ENCODE measurements at places on chromosomes 4 and X.
A peak's percentile ranks its signal among the peaks of the same experiment; 100 is the strongest.

DNA sequence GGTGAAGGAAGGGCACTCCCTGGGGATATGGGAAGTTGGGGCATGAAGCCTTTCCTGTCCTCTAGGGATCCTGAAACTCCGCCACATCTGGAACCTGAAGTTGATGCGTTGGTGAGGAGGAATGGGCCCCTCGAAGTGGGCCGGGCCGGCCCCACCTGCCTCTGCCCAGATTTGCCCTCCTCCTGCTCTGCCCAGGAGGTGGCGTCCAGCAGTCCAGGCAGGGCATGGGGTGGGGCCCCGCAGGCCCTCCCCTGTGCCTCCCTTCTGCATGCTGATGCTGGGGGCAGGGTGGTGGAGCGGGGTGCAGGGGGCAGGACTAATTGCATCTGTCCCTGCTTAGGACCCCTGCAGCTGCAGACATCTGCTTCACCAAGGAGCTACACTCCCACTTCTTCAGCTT, 1.8 kb downstream of the TAFAZZIN start:
- no peak for DNase-seq

GRCh38 chr4:53376900-53377299, 541 bp upstream of the FIP1L1 start:
- no peak for DNase-seq

GRCh38 chrX:15336023-15336413, 695 bp upstream of the PIGA start:
- DNase-seq: no peak

DNA sequence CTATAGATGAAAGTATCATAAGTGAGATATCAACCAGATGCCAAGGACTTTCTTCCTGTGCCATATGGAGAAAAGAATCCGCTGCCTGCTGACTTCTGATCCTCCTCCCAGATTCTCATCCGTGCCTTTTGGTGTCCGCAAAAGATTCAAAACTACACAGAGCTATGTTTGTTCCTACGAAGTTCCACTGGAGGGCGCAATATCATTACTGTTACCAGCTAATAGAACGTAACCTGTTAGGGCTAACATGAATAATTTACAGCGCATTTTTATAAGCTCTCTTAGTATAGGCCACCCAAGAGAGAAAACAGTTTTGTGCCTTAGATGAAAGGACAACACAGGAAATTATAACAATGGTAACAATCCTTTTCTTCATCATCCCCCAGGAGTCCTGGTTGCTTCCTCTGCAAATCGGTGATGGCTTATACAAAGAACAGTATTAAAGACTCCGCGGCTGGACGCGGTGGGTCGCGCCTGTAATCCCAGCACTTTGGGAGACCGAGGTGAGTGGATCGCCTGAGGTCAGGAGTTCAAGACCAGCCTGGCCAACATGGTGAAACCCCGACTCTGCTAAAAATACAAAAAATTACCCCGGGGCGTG, 22.8 kb upstream of the CENPVL3 start:
- peak; percentile 13 for DNase-seq

DNA sequence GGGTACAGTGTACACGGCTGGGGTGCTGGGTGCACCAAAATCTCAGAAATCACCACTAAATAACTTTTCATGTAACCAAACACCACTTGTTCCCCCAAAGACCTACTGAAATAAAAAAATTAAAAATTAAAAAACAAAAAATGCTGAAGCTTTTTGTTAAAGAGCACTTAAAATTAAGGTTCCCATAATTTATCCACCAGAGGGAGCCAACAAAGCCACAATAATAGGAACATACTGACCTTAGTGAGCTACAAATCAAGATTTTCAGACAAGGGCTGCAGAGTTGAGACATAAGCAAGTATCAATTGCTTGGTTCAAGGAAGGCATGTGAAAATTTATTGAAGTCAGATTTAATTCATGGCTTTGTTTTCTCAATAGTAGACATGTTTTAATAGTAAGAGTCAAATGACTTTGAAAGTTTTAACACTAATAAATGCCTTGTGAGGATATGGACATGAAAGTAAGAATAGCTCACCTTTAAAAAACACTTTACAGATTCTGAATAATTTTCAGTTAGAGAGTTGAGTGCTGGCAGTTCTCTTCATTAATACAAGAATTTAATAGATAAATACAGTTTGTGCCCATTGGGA, 43.0 kb upstream of the SCOC start:
- peak; percentile 30 for DNase-seq

- DNase-seq: no peak
Measured at GRCh38 chrX:78725287-78725686, 22.2 kb upstream of the LPAR4 start.

- DNase-seq: no peak
Measured at GRCh38 chr4:70925418-70925817, 23.2 kb downstream of the MOB1B start.

DNA sequence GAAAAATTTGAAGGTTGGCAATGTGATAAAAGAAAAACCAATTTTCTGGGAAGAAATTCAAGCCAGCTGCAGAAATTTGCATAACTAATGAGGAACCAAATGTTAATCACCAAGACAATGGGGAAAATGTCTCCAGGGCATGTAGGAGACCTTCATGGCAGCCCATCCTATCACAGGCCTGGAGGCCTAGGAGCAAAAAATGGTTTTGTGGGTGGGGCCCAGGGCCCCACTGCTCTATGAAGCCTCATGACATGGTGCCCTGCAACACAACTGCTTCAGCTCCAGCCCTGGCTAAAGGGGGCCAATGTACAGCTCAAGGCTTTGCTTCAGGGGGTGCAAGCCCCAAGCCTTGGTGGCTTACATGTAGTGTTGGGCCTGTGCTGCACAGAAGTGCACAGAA, 184.0 kb downstream of the TBCK start:
- DNase-seq: no peak

DNA sequence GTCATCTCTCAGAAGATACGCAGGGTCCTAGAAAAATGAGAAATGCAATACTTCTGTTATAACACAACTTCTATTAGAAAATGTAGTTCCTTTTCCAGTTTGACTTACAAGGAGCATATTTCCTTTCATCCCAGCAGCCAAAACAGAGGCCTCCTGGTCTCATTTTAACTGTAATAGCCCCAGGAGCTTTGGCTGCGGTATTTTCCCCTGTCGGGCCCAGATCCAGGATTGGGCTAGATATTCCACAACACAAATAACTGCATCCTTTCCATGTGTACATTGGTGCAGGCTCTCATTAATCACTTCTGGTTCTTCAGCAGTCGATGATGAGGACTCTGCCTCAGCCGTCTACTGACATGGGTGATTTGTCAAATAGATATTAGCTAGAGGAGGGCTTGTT, 166.1 kb downstream of the TENM3 start:
- DNase-seq: no peak

DNA sequence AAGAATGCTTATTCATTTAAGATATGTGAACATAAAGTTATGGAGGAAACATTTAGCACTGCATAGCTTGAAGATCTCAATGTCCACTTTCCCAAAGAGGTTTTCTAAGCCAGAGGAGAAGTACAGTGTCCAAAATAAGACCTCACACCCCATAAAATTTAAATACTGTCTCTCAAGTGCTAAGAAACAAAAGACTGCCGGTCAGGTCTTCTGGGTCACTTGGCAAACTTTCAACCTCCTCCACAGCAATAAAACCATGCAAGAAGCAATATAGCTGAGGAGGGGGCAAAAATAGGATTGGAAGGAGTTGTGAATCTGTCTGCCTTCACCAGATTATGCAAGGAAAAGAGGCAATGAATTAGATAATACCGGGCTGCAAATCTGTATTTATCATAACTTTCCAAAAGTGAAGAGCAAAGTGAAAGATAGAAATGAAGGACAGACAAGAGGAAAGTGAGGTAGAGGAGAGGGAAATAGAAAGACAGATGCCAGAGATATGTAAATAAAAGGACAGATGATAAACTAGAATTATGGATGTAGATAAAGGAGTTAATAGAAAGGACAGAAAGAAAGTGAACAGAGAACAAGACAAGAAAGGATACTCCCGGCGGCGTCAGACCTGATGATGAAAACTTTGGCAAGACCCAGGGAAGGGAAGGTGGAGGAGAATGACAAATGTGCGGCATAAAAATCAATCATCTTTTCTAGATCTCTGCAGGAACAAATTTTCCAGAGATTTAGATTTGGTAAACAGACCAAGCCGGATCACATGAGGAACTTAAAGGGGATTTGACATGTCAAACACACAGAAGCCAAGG, 152.7 kb upstream of the FAM241A start:
- no peak for DNase-seq

DNA sequence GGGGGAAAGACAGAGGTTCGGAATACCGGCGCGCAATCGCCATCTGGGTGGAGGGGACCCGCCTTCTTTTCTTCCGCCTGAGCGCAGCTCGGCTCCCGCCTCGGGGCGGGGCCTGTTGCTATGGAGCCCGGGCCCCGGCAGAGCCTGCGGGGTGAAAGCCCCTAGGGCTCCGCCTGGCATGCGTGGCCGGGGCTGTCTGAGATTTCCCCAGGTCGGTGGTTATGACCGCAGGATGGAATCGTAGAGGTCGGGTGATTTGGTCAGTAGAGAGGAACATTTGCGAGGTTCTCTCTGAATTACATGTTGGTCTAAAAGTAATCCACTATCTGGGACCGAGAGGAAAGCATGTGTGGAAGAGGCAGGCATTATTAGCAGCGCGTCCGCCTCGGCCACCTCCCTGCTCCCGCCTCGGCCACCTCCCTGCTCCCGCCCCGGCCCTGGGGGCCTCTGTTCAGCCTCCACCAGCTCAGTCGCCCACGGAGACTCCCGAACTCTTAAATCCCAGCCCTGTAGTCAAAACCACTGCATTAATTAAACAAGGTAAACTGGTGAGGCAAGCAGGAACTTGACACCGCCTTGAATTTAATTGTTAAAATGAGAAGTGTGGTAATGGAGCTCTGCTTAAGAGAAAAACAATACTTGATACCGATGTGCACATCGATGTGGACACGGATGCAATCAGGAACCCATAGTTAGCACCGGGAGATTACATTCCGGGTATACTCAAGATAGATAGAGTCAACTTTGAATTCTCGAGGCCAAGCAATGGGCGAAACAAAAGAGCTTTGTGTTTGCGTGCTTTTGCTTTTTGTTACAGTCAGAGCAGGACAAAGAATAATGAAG, 45.2 kb downstream of the TRIM2 start:
- DNase-seq: peak; percentile 68

DNA sequence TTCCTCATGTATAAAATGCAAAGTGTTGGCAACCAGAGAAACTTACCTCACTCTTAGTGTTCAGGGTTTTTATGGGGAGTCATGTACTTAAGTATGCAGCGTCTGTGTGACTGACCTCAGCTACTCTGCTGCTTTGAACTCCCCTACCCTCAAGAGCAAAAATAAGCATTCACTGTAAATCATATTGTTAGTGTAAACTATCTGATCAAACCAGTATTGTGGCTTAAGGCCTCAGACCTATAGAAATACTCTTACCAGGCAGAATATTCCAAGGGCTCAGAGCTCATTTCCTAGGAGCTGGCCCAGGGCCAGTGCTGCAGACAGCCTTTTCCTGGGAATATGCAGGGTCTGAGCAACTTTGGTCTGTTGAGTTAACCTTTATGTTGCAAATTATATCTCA, 453.1 kb downstream of the CCSER1 start:
- DNase-seq: no peak

DNA sequence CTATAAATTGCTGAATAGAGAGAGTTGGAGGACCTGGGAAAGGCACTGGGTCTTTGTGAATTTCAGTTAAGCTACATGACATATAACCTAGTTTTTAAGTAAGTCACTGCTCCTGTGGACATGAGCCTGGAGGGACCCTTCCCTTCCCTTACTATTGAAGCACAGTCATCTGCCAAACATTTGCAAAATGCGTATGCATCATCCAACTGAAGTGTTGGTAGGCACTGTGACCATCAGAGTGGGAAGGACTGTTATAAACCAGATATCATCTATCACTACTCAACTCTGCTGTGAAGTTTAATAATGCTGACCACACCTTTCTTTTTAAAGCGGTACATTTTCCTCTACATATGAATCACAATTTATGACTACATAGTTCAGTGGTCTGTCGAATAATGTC, 5.2 kb downstream of the GABRA3 start:
- DNase-seq: no peak

GRCh38 chr4:170088716-170089115, 1.0 kb downstream of the AADAT start:
- DNase-seq: no peak

- DNase-seq: no peak
Measured at GRCh38 chr4:24889991-24890390, 22.9 kb downstream of the CCDC149 start.

- peak; percentile 64 for DNase-seq
Measured at GRCh38 chr4:73816814-73817213, 19.7 kb upstream of the CXCL6 start.

DNA sequence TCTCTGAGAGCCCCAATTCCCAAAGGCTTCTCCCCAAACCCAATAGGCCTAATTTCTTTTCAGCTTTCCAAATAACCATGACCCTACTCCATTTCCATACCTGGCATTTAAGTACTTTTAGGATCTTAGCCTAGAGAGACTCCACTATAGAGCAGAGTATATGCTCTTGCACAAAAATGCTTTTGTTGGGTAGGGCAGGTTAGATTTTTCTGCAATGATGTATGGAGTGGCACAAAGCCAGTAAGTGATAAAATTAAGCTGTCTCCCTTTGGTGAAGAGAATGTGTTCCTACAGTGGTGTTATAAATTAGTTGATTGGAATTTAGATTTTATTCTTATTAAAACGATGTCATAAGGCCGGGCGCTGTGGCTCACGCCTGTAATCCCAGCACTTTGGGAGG, 124.9 kb downstream of the INPP4B start:
- no peak for DNase-seq

- DNase-seq: peak; percentile 77
Measured at GRCh38 chrX:107676559-107677378, 48.5 kb downstream of the PRPS1 start.

GRCh38 chr4:102586644-102587021, 85.5 kb downstream of the NFKB1 start:
- no peak for DNase-seq

DNA sequence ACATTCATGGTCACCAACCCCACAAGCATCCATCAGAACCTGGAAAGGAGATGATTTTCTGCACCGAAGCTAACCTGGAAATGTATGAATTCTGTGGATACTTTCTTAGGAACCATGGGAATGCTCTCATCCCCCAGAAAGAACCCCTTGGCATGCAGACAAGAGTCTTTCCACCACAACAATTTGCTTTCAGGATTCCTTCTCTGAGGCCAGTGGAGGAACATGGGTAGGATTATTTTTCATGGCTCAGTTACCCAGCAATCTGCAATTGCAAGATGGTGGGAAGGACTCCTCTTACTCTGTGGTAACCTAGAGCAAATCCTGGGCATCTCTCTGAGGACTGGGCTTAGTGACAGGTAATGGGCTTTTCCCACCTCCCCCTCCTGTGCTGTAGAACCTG, 131.9 kb upstream of the MSX1 start:
- DNase-seq: no peak

- DNase-seq: peak; percentile 32
Measured at GRCh38 chrX:39705290-39705689, 392.5 kb downstream of the BCOR start.
